ENCODE measurements at places on chromosomes 13 and 19. TPM values are rescaled to one million over a fixed set of nuclear protein-coding genes. Genes with fewer than 3 reads are reported as not detected.

The KLF5 gene
- 1.6 TPM for total RNA-seq

The TEX101 gene
- total RNA-seq: not detected

The KCNRG gene
- 31.8 TPM for total RNA-seq

The ZNF71 gene
- 14.7 TPM for total RNA-seq

The MEF2B gene
- total RNA-seq: not detected

The ODAD3 gene
- total RNA-seq: 0.41 TPM

The KLK8 gene
- total RNA-seq: not detected

The COMMD6 gene
- total RNA-seq: 93.8 TPM

The MEIS3 gene
- total RNA-seq: 104 TPM

The CNFN gene
- not detected for total RNA-seq

The NLRP4 gene
- total RNA-seq: not detected

The ATP8A2 gene
- 63.6 TPM for total RNA-seq

The CDC42EP5 gene
- total RNA-seq: 4.1 TPM

The TICAM1 gene
- 1.2 TPM for total RNA-seq

The TTC9B gene
- 37.5 TPM for total RNA-seq

The CEACAM3 gene
- not detected for total RNA-seq

The ZNF285 gene
- 30.2 TPM for total RNA-seq

The MYH14 gene
- 0.82 TPM for total RNA-seq

The ZNF491 gene
- total RNA-seq: 17.1 TPM

The ZNF865 gene
- total RNA-seq: 1.2 TPM

The MBD3L4 gene
- total RNA-seq: not detected

The ANGPTL8 gene
- total RNA-seq: not detected

The MCEMP1 gene
- not detected for total RNA-seq

The SLC10A2 gene
- under 0.01 TPM for total RNA-seq
